ENCODE measurements at places on chromosomes 16 and 17.

DNA sequence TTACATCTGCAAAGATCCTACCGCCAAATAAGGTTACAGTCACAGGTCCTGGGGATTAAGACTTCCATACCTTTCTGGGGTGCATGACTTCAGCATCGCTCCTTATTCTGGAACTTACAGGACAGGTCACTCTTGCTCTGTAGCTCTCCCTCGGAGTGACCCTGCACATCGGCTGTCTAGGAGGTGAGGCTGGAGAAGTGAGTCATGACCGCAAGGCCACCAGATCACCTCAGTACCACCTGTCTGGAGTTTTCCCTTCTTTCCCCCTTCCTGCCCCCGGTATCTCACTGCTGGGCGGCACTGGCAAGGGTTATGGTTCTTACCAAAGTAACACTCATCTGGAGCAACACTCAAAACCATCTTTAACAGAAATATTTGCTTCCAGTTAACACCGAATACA lies 374.8 kb downstream of the SLC39A11 start:
- no peak for DNase-seq

DNA sequence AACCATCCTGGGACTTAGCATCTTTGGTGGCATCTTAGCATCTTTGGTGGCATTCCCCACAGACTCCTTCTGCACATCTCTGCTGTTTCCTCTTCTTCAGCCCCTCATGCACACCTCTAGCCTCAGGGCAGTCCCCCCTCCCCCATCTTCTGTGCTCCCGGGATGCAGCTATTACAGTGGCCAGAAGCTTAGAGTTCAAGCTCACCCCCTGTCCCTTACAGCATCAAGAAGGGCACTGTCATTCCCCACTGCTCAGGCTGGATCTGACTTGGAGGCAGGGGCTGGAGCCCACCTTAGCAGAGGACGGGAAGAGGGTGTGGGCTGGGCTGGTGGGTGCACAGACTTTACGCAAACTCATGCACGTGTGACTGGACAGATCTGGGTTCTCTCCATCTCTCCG lies 650 bp downstream of the EPN3 start:
- DNase-seq, result no peak

DNA sequence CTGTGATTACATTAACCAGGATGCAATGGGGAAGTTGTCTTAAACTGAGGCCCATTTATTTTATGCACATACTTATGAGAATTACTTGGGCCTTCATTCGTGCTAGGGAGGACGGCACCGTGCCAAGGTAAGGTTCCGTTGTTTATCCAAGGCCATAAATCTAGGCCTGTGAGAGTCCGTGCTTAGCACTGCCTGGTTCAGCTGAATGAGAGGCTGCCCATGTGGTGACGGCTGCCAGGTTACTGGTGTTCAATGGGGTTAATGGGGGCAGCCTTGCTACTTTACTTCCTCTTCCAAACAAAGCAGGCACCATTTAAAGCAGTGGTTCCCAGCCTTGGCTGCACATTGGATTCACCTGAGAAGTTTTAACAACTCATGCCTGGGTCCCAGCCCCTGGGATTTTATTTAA lies 135.1 kb upstream of the NOL11 start:
- DNase-seq, result peak; percentile 34

DNA sequence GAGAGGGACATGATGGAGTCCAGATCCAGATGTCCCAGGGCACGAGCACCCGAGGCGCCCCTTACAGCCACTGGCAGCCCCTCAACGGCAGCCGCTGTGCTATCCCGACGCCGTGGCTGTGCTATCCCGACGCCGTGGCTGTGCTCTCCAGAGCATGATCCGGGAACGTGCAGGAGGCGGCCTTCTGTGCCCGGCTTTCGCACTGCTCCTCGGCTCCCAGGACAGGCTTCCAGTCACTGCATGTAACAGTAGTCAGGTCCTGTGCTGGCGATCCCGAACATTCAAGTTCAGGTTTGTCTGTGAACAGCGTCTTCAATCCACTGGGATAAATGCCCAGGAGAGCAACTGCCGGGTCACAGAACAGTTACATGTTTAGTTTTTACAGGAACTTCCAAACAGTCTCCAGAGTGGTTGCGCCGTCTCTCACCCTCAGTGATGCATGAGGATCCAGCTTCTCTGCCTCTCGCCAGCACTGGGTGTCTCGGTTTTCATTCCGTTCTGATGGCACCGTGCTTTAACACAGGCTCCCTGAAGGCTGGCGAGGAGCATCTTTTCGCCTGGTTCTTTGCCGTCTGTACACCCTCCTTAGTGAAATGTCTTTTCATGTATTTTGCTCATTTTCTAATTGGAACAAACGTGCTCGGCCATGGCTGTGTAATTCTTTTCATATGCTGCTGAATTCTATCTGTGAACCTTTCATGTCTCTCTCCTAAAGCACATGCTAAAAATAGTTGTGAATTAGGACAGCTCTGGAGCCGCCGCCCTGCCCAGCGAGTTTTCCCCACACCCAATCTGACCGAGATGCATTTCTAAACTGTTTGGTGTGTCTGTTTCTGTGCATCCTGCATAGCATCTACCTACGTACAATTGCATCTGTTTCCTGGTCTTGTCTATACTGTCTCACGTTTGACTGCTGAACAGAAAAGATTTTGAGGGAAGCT lies 72.6 kb upstream of the METRNL start:
- peak; percentile 42 for DNase-seq

GRCh38 chr17:81917565-81918332 lies at the start of gene SIRT7:
SIRT7 (minus strand) TSS chr17:81918176; CDS start chr17:81918131, 45 bp downstream.
- DNase-seq, result peak; percentile 98
